ENCODE measurements at places on chromosomes 12 and 14.

DNA sequence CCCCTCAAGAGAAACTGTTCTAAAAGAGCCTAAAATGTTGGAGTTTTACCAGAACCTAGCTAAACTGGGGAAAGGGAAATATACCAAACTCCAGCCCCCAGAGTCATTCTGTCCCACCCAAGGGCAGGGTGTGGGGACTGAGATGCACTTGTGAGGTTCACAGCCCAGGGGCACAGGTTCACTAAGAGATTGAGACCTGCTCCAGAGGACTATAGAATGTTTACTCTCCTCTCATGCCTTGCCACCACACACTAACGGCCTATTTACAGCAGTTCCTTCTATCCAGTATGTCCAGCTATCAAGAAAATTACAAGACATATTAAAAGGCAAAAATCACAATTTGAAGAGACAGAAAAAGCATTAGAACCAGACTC lies 60.6 kb upstream of the PARP11 start:
- no peak for DNase-seq

- DNase-seq: no peak
Observed at GRCh38 chr14:89267163-89267562, 149.9 kb downstream of the FOXN3 start.

DNA sequence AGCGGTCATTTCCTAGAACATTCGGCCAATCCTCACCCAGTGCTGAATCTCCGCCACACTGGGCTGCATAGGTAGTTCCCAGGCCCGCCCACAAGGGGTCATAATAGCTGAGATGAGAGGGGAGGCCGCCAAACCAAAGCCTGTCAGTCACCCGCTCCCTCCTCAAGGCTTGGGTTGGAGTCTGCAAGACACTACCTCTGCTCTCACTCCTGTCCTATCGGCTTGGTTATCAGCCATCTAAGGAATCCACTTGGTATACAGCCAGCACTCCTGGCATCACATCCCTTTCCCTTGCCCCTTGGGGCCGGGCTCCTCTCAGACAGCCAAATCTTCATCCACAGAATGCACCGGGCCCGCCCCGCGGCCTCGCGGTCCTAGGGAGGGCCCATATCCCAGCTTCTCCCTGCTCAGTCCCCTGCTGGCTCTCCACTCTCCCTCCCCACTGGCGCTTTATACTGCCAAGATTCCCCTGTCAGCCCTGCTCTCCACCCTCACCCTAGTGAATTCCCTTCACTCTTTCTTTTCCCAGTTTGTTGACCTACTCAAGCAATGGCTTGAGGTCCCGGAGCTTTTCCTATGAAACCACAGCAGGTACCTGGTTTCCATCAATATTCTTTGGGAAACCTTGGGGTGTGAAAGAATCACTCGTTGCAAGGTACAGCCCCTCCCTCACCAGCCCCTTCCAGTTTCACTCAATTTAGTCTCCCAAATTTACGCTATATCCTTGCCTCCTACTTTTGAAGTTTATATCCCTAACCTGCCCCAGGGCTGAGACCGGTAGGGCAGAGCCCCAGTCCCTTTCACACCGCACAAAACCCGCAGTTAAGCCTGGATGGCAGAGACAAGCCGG lies 1.4 kb downstream of the IFFO1 start:
- DNase-seq: peak; percentile 28

DNA sequence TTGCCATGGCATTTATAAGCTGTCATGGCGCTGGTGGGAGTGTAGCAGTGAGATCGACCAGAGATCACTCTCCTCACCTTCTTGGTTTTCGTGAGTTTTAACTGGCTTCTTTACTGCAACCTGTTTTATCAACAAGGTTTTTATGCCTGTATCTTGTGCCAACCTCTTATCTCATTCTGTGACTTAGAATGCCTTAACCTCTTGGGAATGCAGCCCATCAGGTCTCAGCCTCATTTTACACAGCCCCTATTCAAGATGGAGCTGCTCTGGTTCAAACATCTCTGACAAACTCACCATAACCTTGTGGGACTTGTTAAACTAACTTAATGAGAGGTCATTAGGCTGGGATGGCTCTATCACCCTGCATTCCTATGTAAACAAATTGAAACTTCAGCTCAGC lies 151.3 kb downstream of the CAND1 start:
- DNase-seq: no peak

DNA sequence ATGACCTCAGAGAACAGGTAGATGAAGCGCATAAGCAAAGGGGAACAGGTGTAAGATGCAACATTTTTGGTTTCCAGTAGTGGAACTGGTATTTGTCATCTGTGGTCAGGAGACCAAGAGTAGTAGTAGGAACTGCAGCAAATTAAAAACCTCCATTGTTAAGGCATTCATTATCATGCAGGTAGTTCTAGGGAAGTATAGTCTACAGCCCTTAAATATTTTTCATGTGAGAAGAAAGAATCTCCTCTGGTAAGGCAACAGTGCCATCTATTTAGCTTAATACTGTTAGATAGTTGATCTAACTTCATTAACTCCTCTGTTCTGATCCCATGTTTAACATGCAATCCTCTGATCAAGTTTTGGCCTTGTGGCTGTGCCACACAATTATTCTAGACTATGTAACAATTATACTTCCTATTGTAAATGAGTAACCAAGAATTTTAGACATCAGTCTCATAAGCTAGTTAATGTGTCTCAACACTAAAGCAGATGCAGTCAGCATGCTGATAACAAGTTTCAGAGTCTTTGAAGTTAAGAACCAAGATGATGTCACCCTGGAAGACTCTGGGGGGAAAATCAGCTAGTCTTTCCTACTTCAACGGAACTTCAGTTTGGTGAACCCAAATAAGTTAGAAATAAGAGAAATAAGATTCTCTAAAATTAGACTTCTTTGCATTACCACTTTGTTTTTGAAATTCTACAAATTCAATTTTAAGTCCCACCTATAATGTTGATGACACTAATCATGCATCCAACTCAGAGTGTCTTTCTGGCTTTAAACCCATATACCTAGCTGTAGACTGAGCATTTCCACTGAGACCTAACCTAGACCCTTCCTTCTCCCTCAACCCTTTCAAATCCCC lies 70.9 kb downstream of the STXBP6 start:
- no peak for DNase-seq

DNA sequence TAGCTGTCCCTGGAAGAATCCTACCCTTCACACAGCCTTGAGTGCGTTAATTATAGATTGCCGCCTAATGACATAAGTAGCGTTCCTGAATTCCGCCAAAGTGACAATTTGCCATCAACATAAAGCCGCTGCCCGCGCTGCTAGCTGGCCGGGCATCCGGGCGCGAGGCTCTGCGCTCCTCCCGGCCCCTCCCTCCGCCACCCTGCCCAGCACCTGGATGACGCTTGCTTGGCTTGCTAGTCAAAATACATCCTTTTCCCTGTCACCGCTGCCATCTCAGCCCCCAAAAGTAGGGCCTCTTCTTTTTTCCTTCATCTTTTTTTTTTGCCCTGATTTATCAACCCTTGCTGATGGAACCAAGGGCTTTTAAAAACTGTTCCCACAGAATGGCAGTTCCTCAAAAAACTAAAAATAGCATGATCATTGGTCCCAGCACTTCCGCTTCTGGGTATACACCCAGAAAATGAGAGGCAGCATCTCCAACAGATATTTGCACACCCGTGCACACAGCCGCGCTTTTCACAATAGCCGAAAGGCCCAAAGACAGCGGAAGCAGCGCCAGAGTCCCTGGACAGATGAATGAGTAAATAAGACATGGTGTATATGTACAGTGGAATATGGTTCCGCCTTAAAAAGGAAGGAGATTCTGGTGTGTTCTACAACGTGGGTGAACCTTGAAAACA lies 235.2 kb downstream of the BCL11B start:
- no peak for DNase-seq

- no peak for DNase-seq
Observed at GRCh38 chr14:100234511-100234910, 4.4 kb upstream of the YY1 start.
